HL-60 (cell line): ENCODE measurements at places on chromosomes 16 and 17.

DNA sequence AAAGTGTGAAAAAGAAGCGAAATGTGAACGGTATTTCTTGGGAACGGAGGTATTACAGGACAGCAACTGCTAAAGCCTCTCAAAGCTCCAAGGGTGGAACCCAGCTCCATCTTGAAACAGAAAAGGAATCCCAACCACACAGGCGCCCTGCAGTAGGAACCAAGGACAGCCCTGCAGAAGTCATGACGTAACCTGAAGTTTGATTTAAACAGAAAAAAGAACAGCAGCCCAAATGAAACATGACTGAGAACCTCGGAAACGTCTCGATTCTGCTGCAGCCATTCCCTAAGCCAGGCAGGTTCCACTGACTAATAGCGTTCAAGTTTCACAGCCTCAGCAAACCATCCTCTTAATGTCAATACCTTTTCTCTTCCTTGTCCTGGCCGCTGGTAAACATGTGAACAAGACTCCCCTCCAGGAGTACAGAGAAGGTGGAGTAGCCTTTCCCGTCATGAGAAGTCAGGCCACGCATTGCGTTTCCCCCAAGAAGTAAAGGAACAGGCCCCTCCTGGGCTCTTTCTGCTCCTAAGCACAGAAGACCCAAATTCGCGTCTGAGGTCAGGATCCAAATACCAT, 20.1 kb downstream of the SIAH1 start:
- DNase-seq: no peak

DNA sequence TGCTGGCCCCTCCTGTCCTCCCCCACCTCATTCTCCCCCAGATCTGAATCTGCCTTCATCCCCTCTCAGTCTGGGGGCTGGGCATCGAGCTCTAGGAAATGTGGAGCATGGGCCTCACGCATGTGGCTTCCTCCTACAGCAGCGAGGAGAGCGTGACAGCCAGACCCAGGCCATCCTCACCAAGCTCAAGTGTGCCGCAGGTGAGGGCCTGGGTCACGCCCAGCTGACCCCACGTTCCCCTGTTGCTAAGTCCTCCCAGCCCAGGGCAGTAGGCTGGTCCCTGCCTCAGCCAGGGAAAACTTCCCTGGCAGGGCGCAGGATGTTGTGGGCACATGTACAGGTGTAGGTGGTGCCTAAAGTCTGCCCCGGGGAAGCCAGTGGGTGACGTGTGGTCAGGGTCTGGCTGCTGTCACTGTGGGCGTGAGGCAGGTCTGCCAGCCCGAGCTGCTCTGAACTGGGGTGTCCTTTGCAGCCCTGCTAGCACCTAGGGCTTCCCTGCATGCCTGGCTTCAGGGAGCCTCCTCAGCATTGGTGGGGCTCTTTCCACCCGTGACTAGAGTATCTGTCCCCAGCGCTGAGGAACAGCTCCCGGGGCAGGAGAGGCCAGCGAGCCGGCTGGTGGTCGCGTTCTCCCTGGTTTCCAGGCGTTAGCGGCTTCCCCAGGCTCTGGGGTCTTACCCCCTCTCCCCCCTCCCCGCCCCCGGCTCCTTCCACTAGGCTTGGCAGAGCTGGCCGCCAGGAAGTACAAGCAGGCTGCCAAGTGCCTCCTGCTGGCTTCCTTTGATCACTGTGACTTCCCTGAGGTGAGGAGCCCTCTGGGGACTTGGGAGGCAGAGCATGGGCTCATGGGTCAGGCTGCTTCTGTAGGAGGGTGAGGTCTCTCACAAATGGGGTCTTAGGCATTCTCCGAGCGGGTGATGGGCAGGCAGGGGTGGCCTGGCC, 3.6 kb downstream of the GPS1 start:
- no peak for DNase-seq

DNA sequence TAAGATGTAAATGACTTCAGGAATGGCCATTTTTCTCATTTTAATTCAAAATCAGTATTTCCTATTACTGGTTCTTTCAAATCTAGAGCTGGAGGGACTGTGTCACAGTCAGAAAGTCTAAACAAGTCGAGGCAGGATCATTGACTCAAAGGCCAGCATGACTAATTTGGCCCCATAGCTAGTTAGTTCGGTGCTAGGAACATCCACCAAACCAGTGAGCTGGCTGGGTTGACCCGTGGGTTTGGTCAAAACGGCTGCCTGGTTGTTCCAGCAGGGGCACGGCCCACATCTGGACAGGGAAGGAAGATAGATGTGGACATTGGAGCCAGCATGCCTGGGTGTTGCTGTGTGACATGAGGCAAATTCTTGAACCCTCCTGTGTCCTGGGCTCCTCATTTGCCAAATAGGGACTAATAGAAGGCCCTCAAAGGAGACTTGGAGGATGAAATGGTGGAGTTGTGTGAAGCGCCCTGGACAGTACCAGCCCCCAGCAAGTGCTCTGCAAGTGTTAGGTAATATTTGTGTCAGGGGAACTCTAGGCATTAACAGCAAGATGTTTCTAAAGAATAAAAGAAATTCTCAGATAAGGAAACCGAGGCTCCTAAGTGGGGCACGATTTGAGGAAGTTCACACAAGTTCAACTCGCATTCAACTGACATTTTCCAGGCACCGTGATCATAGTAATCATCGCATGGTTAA, 46.2 kb downstream of the MEOX1 start:
- DNase-seq: peak; percentile 38

DNA sequence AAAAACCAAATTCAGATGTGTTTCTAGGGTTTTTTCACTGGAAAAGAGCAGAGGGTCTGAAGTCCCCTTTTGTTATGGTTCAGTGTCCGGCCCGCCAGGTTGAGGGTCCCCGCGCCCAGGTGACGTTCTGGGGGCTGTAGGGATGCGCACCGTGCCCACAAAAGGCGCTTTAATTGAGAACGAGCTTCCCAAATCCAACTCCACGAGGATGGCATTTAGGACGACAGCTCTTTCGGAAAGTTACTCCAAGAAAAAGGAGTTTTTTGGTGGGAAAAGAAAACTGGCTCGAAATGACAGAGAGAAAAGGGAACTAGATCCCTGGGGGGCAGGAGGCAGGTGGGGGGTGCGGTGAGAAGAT, 15.9 kb upstream of the ZFHX3 start:
- DNase-seq: no peak

DNA sequence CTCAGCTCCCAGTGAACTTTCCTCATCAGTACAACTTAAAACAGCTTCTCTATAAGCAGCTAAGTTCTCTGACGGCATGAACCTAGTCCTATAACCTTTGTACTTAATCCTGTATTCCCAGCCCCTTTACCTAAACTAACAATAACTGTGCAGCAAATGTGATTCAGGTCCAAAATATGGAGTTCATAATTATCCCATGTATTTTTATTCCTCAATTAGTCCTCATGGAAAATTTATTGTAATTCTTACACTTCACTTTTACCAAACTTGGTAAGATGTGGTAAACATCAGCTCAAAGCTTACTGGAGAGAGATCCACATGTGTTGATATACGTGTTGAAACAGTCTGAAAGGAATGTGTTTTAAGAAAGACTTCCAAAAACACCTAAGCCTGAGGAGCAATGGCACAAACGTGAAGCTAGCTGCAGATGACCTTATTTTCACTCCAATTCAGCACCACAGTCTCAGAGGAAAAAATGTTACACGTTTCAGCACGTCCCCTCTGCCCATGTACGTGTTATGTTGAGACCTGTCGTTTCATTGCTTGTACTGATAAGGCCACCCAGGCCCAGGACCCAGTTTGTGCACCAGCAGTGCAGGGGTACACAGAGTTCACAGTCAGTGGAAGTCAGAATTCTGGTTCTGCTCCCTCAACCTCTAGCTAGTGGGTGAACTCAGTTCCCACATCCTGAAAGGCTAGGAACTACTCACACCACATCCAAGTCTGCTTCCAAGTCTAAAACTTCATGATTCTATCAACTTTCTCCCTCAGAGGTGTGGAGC, 7.1 kb downstream of the USP31 start:
- DNase-seq: no peak

- DNase-seq: no peak
These were observed 122.0 kb downstream of the COPRS start for GRCh38 chr17:31736855-31737625.

DNA sequence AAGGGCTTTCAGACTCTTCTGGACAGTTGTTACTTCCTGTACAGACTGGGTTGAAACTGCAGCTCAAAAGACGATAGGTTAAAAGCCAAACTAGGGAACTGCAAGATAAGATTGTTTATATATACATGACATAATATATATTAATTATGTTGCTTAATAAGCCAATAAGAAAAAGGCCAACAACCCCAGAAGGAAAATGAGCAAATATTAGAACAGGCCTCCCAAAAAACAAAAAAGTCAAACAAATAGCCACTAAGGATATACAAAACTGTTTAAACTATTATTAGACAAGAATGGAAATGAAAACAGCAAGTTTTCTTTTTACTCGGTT, 495 bp upstream of the CMTR2 start:
- no peak for DNase-seq

DNA sequence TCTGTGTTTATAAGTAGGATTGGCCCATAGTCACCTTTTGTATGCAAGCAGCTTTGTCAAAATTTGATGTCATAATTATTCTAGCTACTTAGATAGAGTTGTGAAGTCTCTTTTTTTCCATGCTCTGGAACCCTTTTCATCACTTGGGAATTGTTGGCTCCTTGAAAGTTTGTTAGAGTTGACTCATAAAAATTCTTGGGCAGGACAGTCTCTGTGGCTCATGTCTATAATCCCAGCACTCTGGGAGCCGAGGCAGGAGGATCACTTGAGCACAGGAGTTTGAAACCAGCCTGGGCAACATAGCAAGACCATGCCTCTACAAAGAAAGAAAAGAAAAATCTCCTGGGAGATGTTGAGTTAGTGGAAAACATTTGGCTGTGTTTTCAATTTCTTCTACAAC, 45.7 kb upstream of the MRC2 start:
- no peak for DNase-seq

DNA sequence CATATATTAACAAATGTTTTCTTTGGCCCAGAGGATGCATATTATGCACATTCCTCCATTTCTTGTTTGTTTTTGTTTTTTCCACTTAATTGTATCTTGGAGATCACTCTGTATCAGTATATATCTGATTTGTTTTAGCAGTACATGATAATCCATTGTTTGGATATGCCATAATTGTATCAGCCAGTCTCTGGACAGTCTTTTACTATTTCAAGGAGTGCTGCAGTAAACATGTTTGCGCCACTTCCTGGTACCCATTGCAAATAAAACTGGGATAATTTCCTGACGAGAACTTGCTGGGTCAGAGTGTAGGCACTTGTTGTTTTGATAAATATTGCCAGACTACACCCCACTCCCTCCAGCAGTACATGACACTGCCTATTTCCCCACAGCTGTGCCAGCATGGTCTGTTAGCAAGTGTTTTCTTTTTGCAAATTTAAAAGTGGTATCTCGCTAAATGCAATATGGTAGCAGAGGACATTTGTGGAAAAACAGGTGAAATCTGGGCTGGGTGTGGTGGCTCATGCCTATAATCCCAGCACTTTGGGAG, 4.9 kb upstream of the TMEM11 start:
- DNase-seq: no peak

DNA sequence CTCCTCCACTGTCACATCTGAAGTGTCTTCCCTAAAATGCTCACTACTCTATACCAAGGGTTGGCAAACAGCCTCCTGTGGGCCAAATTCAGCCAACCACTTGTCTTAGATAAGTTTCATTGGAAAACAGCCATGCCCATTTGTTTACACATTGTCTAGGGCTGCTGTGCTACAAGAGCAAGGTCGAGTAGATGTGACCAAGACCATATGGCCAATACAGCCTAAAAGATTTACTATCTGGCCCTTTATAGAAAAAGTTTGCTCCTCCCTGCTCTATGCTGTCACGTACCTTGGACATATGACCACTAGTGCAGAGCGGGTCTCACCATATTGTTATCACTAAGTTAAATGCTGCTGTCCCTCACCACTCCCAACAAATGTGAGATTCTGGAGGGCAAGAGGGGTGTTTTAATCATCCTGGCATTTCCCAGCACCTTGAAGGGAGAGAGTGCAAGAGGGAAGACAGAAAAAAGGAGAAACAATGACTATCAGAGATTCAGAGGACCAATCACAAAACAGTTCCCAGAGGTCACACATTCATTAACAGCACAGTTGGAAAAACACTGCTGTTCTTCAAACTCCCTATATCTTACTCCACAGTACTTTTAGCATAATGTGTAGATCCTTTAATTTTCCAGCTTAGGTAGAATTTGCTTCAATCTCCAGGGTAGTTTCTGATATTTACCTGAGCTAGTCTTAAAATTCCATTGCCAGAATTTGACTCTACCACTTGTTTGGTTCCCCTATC, 13.2 kb downstream of the LSM12 start:
- no peak for DNase-seq

DNA sequence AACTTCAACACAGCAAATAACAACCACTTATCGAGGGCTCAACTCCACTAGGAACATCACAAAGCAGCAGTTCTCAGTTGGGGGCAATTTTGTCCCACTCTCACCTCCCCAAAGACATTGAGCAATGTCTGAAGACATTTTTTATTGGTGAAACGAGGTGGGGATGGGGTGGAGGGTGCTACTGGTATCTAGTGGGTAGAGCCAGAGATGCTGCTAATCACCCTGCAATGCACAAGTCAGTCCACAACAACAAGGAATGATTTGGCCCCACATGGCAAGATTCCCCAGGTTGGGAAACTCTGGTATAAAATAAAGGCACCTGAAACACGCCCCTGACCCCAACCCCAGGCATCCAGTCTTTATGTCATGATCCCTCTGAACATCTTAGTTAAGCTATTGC, 33.3 kb downstream of the TLE7 start:
- DNase-seq: no peak
